CD4-positive, alpha-beta memory T cell (primary cell): ENCODE measurements at places on chromosomes 3 and 15. TPM values are rescaled to one million over a fixed set of nuclear protein-coding genes. Genes with fewer than 3 reads are reported as not detected.

The SEMA6D gene
- not detected for total RNA-seq

The GOLGA8J gene
- total RNA-seq = 0.20 TPM

- no peak for DNase-seq
These were observed 155.2 kb downstream of the GSK3B start for GRCh38 chr3:119939077-119939476.

DNA sequence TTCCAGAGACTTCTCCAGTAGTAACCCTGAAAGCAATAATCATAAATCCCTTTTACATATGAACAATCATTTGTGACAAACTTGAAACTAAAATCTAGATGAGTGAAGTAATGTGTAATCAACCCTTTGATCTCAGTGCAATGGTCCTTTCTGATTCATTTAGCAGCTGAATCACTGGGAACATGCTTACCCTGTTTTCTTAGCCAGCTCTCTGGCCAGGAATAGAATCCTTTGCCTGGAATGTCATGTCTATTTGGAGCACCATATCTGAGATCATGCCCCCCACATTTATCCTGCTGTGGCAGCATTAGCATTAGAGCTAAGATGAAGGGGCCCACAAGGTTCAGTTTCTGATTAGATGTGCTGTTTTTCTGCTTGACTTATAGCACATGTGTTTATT lies 309.8 kb downstream of the OXSM start:
- no peak for DNase-seq

The TM4SF1 gene
- not detected for total RNA-seq
